ENCODE measurements at places on chromosomes 3 and 15. TPM values are rescaled to one million over a fixed set of nuclear protein-coding genes. Genes with fewer than 3 reads are reported as not detected.

The GOLGA8R gene
- 1.8 TPM for total RNA-seq

The CAV3 gene
- not detected for total RNA-seq

The ECT2 gene
- total RNA-seq: 18.6 TPM

The SPATA12 gene
- total RNA-seq: not detected

The PPARG gene
- total RNA-seq: 19.1 TPM

The B3GALNT1 gene
- total RNA-seq: 5.8 TPM

The TMCO5A gene
- not detected for total RNA-seq

The POLQ gene
- 0.36 TPM for total RNA-seq

The THBS1 gene
- total RNA-seq: 3,340 TPM

The UBE2E1 gene
- 72.2 TPM for total RNA-seq

The GPR62 gene
- total RNA-seq: not detected

The ATP13A5 gene
- total RNA-seq: not detected

The GOLGA8N gene
- total RNA-seq: 2.7 TPM
